Activated CD4-positive, alpha-beta memory T cell treated with anti-CD3 and anti-CD28 coated beads, Interleukin-2, amount 10 ng/mL, durations not matched to agents 7 days and 5 days (primary cell): ENCODE measurements at places on chromosomes 1 and 21. TPM values are rescaled to one million over a fixed set of nuclear protein-coding genes. Genes with fewer than 3 reads are reported as not detected.

The TSNAX gene
- 44.4 TPM for total RNA-seq

The HSPB7 gene
- not detected for total RNA-seq

The DMBX1 gene
- total RNA-seq: 0.38 TPM

The MIGA1 gene
- 11.5 TPM for total RNA-seq

- peaks cover 31% of the 10 kb centered on the region for H3K4me1 ChIP-seq
- no peak overlapping the region for H3K27ac ChIP-seq
- H3K27me3 ChIP-seq: no peaks in the 10 kb centered on the region
- H3K36me3 ChIP-seq: peaks cover 2% of the 10 kb centered on the region
- no peak overlapping the region for H3K4me3 ChIP-seq
Measured at GRCh38 chr1:199163670-199164069, 524.8 kb downstream of the PTPRC start.

DNA sequence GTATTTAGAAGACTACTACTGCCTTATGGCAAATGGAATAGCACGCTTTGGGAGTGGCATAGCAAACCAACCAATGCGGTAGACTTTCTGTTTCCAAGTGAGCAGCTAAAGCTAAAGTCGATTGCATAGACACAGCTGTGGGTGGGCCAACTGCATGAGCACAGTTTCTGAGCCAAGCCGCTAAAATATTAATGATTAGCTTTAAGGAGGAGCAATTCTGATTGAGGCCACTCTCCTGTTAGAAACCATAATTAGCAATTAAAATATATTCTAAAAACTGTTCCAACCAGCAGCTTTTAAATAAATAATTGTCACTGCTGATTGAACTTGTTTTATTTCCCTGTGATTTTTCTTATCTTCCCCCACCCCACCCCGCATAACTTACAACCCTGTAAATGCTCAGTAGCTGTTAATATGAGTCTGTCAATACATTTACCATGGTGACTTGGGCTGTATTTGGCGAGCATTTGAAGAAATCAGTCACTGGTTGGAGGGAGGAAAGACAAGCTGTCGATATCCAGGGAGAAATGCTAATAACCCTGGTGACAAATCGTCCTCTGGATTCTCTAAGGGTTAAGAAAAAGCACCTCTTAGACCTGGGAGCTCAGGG, 32.2 kb downstream of the RNF220 start:
- H3K36me3 ChIP-seq: no peaks in the 10 kb centered on the region
- no peak overlapping the region for H3K27ac ChIP-seq
- H3K4me3 ChIP-seq: no peak overlapping the region
- H3K27me3 ChIP-seq: peaks cover 20% of the 10 kb centered on the region

DNA sequence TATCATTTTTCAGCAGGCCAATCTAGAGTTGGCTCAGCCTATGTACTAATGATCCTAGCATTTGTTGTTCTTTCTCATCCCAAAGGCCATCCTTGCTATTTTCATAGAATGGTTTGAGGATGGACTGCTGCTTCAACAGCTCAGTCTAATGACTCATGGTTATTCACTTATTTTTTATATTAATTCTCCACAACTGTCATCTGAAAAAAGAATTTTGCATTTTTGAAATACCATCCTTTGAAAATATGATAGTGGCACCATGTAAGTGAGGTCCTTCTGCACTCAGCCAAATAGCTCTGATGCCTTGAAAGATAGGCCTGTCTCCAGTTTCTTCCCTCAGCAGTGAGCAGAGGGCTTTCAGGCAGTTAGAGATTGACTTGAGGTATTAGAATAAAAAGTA, 377.5 kb downstream of the LMO4 start:
- no peaks in the 10 kb centered on the region for H3K36me3 ChIP-seq
- no peak for DNase-seq
- H3K4me1 ChIP-seq: no peaks in the 10 kb centered on the region
- no peaks in the 10 kb centered on the region for H3K27me3 ChIP-seq
- no peak overlapping the region for H3K27ac ChIP-seq

DNA sequence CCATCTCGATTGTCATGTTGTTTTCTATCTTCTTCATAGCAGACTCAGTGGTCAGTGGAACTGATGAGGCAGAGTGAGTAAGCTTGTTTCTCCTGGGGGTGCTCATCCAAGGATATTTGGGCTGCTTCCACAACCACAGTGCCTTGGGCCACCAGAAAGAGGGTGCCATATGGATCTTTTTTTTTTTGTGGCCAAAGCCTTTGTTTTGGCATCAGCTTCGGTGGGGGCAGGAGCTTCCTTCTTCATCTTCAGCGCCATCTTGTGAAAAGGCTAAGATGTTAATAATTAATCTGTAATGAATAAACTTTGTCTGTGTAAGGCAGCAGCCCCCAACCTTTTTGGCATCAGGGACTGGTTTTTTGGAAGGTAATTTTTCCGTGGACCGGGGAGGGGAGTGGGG, 6.6 kb upstream of the PLPP3 start:
- peaks cover 3% of the 10 kb centered on the region for H3K27me3 ChIP-seq
- H3K4me3 ChIP-seq: no peak overlapping the region
- no peak overlapping the region for H3K27ac ChIP-seq
- H3K4me1 ChIP-seq: no peaks in the 10 kb centered on the region

- peaks cover 35% of the 10 kb centered on the region for H3K4me1 ChIP-seq
- H3K4me3 ChIP-seq: no peak overlapping the region
- DNase-seq: no peak
- H3K36me3 ChIP-seq: peaks cover 11% of the 10 kb centered on the region
Measured at GRCh38 chr1:50427818-50428779, 4.9 kb upstream of the DMRTA2 start.

- peaks cover 49% of the 10 kb centered on the region for H3K27me3 ChIP-seq
- no peak for DNase-seq
- H3K27ac ChIP-seq: no peak overlapping the region
- H3K4me1 ChIP-seq: no peaks in the 10 kb centered on the region
- H3K4me3 ChIP-seq: no peak overlapping the region
Measured at GRCh38 chr1:209409780-209410179, 173.7 kb upstream of the CAMK1G start.
